ENCODE measurements at places on chromosomes 2 and 18. TPM values are rescaled to one million over a fixed set of nuclear protein-coding genes. Genes with fewer than 3 reads are reported as not detected.

DNA sequence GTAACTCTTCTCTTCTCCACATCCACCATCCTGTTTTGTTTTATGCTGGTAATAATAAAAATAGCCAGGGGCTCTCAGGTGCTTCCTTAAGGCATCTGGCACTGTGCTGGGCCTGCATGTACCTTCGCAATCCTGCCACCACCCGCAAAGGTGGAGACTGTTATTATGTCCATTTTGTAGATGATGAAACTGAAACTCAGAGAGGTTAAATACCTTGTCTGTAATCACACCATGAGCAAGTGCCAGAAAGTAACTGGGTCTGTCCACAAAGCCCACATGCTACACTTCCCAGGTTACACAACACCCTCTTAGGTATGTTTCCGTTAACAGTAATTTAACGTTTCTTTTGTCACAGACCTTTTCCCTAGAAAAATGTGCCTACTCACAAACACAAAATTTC is 27.0 kb downstream of the NRP2 start:
- DNase-seq, result no peak

DNA sequence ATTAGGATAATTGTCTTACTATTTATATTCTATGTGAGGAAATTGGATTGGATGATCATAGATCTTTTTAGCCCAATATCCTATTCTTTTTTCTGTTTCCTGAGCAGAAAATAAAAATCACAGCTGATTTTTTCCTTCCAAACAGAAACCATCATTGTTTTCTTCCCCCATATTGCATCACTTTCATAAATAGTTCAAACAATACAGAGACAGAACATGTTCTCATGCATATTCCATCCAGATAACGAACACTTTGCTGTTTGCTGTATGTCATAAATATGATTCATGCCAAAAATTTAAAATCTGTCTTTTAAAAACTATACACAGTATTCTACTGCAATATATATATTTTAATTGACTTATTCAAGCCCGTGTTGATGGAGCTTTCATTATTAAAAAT is 22.0 kb upstream of the RALBP1 start:
- no peak for DNase-seq

- no peak for DNase-seq
These were observed 290.0 kb downstream of the CYP26B1 start for GRCh38 chr2:71857636-71858035.

DNA sequence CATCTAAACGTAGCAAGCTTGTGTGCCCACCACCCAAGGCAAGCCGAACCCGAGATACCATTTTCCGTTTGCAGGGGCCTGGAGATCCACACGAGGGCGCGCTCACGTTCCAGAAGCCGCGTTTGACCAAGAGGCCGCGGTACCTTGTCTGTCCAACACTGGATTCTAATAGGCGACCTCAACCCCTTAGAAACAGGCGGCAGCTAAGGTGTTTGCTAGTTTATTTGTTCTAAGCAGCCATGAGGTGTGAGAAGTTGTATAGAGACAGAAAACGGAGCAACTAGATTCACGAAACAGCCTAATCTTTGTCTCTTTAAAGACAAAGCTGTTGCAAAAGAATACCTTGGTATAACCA is 4.2 kb downstream of the HOXD11 start:
- no peak for DNase-seq

- no peak for DNase-seq
These were observed 110.9 kb downstream of the RNF144A start for GRCh38 chr2:7027956-7028655.

- no peak for DNase-seq
These were observed 66.5 kb upstream of the CTNNA2 start for GRCh38 chr2:79446313-79446712.

The HOXD13 gene
- not detected for polyA plus RNA-seq

The TMEM200C gene
- polyA plus RNA-seq, result 1.1 TPM

- DNase-seq, result no peak
These were observed 162.0 kb downstream of the SLC8A1 start for GRCh38 chr2:40289771-40290404.

The PTPRM gene
- polyA plus RNA-seq, result 108 TPM

All from left renal cortex interstitium (tissue), 4 donors.